ENCODE measurements at places on chromosomes 4 and X.
A peak's percentile ranks its signal among the peaks of the same experiment; 100 is the strongest.

- DNase-seq: peak; percentile 83
These were observed 137.5 kb downstream of the PALLD start for GRCh38 chr4:168634276-168634802.

DNA sequence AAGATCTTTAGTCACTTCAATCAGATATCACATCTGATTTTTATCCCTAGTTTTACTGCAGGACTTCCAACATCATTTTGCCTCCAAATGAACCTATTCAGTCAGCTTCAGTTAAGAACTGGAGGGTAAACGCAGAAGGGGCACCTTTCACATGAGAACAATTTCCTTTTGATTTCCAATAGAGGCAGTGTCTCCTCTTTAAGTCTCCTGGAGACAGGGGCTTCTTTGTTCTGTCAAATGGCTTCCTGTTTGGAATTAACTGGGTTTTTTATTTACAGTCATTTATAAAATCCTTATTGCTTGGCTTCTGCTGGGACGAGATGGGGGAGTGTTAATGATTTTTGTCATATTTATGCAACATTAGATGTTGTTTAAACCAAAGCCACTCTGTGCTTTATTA is 164.0 kb downstream of the STK32B start:
- DNase-seq: no peak

- no peak for DNase-seq
These were observed 58.7 kb upstream of the GPR34 start for GRCh38 chrX:41630091-41630490.

- DNase-seq: peak; percentile 86
These were observed 10.3 kb downstream of the RTL5 start for GRCh38 chrX:72121383-72121782.

GRCh38 chr4:40990899-40991265 is 223.5 kb downstream of the APBB2 start:
- DNase-seq: no peak

GRCh38 chr4:105469736-105470135 is 4.1 kb downstream of the PPA2 start:
- DNase-seq: no peak

DNA sequence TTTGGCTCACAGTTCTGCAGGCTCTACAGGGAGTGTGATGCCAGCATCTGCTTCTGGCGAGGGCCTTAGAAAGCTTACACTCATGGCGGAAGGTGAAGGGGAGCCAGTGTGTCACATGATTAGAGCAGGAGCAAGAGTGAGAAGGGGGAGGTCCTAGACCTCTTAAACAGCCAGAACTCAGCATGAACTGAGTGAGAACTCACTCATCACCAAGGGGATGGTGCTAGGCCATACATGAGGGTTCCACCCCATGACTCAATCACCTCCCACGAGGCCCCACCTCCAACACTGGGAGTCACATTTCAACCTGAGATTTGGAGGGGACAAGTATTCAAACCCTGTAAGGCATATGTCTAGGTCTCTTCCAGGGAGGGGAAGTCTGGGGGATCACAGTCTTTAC is 33.4 kb downstream of the SPRY1 start:
- DNase-seq: no peak

- DNase-seq: no peak
These were observed 6.9 kb upstream of the SMIM43 start for GRCh38 chr4:121771869-121772268.

- no peak for DNase-seq
These were observed 27.3 kb downstream of the CT45A1 start for GRCh38 chrX:135740681-135741149.

DNA sequence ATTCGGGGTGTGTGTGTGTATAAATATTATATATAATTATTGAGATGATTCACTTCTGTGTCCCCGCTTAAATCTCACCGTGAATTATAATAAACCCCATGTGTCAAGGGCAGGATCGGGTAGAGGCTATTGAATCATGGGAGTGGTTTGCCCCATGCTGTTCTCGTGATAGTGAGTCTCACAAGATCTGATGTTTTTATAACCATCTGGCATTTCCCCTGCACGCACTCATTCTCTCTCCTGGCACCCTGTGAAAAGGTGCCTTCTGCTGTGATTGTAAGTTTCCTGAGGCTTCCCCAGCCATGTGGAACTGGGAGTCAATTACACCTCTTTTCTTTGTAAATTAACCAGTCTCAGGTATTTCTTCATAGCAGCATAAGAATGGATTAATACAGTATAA is 851.4 kb upstream of the AGA start:
- DNase-seq: no peak

GRCh38 chr4:67926485-67926884 is 36.8 kb downstream of the TMPRSS11A start:
- no peak for DNase-seq

- peak; percentile 41 for DNase-seq
These were observed 114.0 kb upstream of the ENPEP start for GRCh38 chr4:110361921-110362320.

GRCh38 chrX:30620125-30620524 is 33.1 kb upstream of the GK start:
- DNase-seq: peak; percentile 64

DNA sequence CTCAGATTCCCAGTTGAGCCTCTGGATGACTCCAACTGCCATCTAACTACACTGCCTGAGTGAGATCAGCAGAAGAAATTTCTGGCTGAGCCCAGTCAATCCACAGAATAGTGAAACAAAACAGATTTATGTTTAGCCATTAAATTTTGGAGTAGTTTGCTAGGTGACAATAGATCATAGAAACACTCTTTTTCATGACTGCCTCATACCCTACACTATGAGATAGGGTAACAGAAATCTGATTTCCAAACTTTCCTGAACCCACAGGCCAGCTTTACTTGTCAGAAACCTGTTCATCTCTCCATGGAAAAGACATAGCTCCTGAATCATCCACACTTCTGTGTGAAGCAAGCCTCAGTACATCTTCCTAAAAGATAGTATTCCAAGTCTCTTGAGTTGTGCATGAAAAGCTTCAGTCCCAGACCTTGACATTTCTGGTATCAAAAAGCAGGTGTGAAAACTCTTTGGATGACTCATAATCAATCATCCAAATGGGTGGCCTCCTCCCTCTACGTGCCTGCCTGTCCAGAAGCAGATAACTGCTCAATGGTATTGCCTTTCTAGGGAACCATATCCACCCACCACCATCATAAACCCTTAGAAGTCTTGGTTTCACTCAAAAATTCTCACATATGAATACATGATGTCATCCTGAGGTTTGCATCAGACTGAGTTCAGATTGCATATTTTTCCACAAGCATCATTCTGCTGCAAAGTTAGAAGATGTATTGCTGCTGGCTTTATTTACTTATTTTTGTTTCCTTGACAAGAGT is 47.5 kb upstream of the RAP2C start:
- peak; percentile 81 for DNase-seq

GRCh38 chrX:2559124-2559523 is 58.3 kb upstream of the DHRSX start:
- DNase-seq: peak; percentile 11

DNA sequence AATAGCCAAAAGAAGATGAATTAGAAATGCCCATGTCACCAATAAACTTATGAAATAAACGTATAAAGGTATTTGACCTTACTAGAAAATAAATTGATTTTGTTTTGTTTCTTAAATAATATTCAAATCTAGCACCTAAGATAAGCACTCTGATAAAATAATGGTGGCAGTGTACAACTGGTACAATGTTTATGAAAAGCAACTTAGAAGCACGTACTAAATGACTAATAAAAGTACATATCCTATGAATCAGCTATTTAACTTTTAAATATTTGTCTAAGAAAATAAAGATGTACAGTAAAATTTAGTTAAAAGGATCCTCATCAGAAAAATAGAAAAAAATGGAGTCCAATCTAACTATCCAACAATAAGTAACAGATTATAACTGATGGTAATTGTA is 6.7 kb downstream of the MANBA start:
- no peak for DNase-seq

- DNase-seq: peak; percentile 41
These were observed 39.5 kb upstream of the CD40LG start for GRCh38 chrX:136608295-136608933.

Measured in fibroblast of mammary gland (primary cell).